ENCODE measurements at places on chromosomes 12 and 14. TPM values are rescaled to one million over a fixed set of nuclear protein-coding genes. Genes with fewer than 3 reads are reported as not detected.

DNA sequence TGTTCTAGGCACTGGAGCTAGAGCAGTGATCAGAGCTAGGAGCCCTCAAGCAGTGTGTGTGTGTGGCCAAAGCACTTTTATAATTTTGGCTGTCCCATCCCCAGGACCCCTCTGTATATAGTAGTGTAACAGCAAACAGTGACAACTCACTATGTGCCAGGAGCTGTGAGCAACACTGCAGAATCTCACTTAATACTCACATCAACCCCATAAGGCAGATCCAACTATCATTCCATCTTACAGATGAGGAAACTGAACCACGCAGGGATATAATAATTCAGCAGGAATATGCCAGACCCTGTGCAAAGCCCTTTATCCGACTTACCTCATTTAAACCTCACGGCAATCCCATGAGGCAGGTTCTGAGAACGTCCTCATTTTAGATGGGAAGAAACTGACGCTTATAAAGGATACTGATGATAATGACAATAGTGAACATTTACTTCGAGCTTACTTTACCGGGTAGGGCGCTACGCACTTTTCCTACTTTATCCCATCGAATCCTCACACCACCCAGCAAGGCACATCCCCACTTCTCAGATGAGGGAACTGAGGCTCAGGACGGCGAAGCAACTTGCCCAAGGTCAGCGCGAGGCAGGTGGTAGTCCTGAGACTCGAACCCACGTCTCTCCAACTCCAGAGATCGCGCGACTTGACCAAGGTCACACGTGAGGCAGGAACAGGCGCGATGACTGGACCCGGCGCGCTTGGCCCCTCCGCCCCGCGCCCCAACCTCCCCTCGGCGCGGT is 687 bp downstream of the RAB35 start:
- peak; percentile 53 for DNase-seq

DNA sequence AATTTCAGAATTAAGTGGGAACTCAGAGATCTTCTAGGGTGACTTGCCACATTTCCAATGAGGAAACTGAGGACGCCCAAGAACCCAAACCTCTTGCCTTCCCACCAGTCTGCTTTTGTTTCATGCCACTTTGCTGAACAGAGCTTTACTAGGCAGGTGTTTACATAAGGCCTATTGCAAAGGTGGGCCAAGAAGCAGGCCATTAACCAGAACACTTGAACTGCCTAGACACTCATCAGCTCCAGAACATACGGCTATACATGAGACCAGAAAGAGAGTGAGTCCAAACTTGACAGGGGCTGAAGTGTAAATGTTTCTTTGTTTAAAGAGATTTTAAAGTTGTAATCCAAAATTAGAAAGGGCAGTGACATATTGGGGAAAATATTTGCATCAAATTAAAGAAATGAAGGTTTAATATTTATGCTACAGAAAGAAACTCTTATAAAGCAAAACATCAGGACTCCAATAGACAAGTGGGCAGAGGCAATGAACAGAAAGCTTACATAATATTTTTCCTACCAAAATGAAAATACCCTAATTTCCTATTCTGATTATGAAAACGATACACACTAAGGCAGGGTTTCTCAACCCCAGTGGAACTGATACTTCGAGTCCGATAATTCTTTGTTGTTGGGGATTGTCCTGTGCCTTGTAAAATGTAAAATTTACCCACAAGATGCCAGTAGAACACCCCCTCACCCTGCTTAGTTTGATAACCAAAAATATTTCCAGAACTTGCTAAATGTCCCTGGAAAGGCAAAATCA is 11.7 kb downstream of the BATF start:
- no peak for DNase-seq

DNA sequence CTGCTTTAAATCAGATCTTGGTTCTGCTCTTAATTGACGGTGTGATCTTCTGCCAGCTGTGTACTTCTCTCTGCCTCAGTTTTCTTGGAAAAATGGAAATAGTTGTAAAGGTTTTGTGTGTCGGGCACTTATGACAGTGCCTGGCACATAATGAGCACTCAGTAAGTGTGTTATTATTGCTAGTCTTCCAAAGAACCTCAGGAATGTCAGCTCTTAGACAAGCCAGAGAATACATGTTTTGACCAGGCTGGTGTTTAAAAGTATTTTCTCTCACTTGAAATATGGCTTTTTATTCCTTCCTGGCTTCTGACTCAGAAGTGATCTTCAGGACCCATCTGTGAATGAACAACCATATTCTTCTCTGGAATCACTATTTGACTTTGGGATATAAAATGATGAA is 304.1 kb downstream of the SNAPC1 start:
- no peak for DNase-seq

GRCh38 chr14:21184254-21184653 is 28.4 kb upstream of the OR5AU1 start:
- no peak for DNase-seq

- peak; percentile 59 for DNase-seq
Observed at GRCh38 chr14:55129428-55130195, 560 bp downstream of the LGALS3 start.

DNA sequence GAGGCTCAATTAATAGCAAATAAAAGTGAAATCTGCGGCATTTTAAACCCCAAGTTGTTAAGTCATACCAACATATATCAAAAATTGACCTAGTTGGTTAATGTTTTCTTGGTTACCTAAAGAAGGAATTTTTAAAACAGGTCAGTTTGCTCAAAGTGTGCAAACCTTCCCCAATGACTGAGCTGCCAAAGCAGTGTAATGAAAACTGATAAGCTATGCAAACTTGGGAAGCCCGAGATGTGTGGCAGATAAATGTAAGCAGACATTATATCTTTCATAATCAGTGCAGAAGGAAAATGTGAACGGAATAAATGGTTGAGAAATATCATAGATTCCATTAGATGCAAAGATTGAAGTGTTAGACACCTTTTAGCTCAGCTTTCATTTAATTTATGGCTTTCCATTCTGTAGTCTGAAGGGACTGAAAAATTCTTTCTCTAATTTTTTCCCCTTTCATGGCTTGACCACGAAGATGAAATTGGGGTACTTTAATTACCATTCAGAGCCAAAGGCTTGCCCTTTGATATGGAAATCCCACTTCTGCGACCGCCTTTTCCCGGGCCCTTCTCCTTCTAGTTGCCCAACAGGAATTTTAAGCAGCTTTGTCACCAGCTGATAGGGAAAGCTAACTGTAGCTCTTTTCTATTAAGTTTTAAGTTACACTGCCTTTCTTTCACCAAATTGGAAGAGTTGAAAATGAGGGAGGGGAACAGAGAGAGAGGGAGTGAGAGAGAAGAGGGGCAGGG is 306.6 kb upstream of the SOX5 start:
- no peak for DNase-seq

FAIM2 gene
- total RNA-seq, result 2.8 TPM

AMN gene
- total RNA-seq, result 597 TPM

HOXC12 gene
- total RNA-seq, result not detected

ART4 gene
- total RNA-seq, result 0.68 TPM

All from transverse colon (tissue), 4 donors.